Stromal cell of bone marrow (primary cell): ENCODE measurements at places on chromosomes 16 and 17.
A peak's percentile ranks its signal among the peaks of the same experiment; 100 is the strongest.

DNA sequence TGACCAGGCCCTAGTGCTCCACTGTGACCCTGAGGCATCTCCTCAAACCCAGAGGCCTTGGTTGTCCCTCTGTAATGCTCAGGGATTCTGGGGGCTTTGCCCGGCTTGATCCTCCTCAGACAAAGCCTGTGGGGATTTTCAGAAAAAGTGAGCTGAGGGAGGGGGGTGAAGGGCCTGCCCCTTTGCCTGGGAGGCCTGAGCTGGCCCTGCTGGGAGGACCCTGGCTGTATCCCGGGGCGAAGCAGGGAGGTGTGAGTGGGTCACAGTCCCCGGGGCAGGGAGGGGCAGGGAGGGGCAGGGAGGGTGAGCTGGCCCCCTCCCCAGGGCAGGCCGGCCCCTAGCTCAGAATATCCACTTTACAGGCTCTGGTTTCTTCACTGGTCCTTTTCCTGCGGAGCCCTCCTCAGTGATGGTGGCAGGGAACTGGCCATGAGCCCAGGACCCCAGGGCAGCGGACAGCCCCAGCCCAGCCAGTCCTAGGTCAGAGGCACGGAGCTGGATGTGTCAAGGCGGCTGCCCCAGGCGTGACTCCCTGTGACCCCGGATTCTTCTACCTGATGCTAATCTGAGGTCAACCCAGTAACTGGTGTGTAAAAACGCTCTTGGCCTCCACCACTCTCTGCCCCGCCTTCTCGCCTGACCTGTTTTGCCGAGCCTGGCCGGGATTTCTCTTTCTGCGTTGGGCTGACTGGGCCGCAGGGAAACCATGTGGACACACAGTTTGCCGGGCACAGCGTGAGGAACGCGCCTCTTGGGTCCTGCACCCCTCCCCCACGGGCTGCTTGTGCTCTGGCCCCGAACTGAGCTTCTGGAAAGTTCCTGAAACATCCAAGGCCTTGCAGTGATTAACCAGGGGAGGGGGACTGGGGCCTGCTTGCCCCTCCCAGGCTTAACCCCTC, 5.8 kb upstream of the FASN start:
- no peak for DNase-seq

DNA sequence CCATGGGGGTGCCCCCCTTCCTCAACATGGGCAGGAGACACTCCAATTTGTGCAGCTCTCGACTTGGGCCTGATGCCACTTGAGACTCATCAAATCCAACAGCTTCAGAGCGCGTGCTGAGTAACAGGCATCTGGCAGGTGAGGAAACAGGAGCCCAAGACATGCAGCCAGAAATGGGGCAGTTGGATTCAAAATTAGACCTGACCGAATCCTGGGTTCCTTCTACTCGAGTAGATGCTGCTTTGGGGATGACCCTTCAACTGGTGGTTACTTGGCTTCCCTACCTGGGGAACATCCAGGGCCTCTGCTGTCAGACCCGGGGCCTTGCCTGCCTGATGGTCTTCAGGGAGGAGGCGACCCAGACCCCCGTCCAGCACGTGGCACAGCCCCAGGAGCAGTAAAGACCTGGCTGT, 488 bp upstream of the NTN3 start:
- DNase-seq: no peak

GRCh38 chr17:73371285-73371684, 59.5 kb upstream of the CDC42EP4 start:
- DNase-seq: peak; percentile 80

- DNase-seq: peak; percentile 81
These were observed 12.6 kb upstream of the RNF222 start for GRCh38 chr17:8409966-8410882.

GRCh38 chr16:54546521-54546920, 259.9 kb upstream of the IRX3 start:
- peak; percentile 33 for DNase-seq

DNA sequence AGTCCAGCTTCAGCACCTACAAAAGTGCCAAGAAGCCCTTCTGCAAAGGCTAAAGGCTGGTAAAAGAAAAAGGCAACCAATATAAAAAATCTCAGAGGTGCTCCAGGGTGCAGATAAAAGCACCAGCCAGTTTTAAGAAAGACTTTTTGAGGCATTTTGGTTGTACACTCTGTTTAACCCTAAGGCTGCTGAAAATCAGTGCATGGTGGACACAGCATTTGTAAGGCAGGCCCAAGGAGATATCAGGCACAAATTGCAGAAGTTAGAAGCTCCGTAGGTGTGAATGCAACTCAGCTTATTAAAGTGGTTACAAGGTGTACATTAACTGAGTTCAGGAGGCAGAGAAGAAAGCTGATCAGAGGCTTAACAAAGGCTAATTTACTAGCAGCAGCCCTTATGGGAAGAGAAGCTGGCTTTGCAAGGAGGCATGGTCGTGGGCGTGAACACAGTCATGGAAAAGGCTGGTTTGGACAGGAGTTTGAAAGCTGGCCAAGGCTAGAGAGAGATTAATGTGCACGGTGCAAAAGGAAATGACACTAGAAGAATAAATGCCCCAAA, 21.1 kb downstream of the ACSM1 start:
- DNase-seq: no peak

GRCh38 chr17:63517825-63518534, 5.2 kb upstream of the KCNH6 start:
- DNase-seq: no peak

DNA sequence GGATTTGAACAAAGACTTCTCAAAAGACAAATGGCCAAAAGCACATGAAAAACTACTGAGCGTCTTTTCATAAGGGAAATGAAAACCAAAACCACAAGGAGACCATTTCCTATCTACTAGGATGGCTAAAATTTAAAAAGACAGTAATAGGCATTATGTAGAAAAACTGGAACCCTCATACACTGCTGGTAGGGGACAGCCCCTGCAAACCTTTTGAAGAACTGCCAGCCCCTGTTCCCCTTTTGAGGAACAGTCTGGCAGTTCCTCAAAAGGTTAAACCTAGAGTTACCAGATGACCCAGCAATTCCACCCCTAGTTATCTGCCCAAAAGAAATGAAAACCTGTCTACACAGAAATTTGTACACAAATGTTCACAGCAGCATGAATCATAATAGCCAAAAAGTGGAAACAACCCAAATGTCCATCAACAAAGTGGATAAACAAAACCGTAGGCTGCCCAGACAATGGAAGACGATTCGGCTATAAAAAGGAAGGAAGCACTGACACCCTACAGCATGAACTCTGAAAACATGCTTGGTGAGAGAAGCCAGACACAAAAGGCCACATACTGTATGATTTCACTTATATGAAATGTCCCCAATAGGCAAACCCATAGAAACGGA, 22.9 kb downstream of the CDIP1 start:
- no peak for DNase-seq

DNA sequence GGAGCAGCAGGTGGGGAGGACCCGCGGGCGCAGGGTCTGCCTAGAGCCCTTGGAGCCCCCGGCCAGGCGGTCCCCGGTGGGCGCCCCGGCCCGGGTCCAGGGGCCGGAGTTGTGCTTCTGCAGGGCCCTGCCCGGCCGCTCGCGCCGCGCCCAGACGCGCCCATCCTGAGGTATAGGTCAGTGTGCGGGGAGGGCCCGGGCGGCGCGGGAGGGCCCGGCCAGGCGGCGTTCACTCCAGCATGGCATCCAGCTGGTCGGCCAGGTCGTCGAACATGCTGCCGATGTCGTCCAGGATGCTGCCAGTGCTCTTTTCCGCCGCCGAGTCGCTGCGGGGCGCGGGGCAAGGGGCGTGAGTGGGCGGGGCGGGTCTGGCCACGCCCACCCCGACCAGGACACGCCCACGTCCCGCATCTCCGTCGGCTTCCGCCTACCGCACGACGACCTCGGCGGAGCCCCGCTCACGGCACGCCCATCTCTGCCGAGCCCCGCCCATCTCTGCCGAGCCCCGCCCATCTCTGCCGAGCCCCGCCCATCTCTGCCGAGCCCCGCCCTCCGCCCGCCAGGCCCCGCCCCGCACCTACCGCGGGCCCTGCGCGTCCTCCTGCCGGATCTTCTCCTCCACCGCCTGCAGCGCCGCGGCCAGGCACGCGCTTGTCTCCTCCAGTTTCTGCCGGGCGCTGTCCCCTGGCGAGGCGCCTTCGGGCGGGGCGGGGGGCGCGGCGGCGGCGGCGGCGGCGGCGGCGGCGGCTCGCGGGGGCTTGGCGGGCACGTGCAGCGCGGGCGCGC, 17.9 kb downstream of the CASKIN1 start:
- DNase-seq: no peak

DNA sequence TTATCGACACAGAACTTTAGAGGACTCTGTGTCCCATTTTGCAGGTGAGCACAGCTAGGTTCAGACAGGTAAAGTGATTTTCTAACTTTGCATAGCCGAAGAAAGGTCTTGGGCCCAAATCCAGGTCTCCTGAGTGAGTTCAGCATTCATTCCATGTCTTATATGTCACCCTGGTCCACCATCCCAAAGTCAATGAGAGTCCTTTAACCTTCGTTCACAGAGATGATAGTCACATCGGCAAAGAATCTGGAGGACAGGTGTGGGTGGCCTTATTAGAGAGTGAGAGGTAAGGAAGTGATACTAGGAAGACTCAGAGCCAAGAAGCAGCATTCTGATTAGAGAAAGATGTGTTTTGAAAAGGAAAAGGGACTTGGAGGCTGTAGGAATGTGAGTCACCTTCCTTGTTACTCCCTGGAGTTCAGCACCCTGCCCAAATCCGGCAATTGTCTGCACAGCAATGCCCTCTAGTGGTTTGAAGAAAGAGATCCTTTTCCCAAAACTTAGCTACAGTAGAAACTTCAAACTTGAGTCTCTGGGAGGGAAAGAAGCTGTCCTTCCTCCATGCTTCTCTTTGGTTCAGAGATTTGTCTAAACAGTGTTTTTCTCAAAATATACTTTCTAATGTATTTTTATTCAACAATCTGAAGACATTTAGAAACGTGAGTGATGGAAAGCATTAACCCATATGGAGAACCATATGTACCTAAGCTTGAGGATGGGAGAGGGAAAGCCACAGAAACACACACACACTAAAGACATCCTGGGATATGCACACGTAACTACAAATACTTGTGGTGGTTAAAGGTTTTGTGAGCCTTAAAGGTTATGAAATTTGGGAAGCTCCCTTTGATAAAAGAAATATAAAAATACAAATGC, 96.4 kb upstream of the SHISA6 start:
- peak; percentile 8 for DNase-seq
